ENCODE measurements at places on chromosomes 7 and 10. TPM values are rescaled to one million over a fixed set of nuclear protein-coding genes. Genes with fewer than 3 reads are reported as not detected.

The MTG1 gene
- 40.5 TPM for total RNA-seq

The OR2A42 gene
- not detected for total RNA-seq

The LGI1 gene
- not detected for total RNA-seq

The CTAGE6 gene
- total RNA-seq = 0.65 TPM

The ZNF425 gene
- total RNA-seq = 2.3 TPM

The LOXL4 gene
- total RNA-seq = 0.38 TPM

The CASP2 gene
- 21.6 TPM for total RNA-seq

The CDHR3 gene
- total RNA-seq = 2.1 TPM

The FGFR2 gene
- not detected for total RNA-seq

The NPFFR1 gene
- not detected for total RNA-seq

The FMC1 gene
- total RNA-seq = 6.5 TPM

The TM9SF3 gene
- total RNA-seq = 113 TPM

The FBXW4 gene
- 21.2 TPM for total RNA-seq

The GAD2 gene
- not detected for total RNA-seq

The DENND2A gene
- 0.19 TPM for total RNA-seq

The TEX36 gene
- total RNA-seq = not detected

The CRYGN gene
- total RNA-seq = not detected

The WIPF3 gene
- not detected for total RNA-seq

The ZC3HAV1L gene
- total RNA-seq = 33.0 TPM

The STEAP1 gene
- 39.6 TPM for total RNA-seq

The STEAP4 gene
- not detected for total RNA-seq

The ABCC2 gene
- 0.86 TPM for total RNA-seq

The C10orf67 gene
- not detected for total RNA-seq

The DPYSL4 gene
- total RNA-seq = 47.4 TPM

The IGFBP3 gene
- 13.7 TPM for total RNA-seq

The NODAL gene
- not detected for total RNA-seq

The PLEKHS1 gene
- under 0.01 TPM for total RNA-seq

The FAM25C gene
- total RNA-seq = not detected

The GPR158 gene
- not detected for total RNA-seq

Measured in vein endothelial cell (primary cell).